ENCODE measurements at places on chromosomes 3 and 15.

DNA sequence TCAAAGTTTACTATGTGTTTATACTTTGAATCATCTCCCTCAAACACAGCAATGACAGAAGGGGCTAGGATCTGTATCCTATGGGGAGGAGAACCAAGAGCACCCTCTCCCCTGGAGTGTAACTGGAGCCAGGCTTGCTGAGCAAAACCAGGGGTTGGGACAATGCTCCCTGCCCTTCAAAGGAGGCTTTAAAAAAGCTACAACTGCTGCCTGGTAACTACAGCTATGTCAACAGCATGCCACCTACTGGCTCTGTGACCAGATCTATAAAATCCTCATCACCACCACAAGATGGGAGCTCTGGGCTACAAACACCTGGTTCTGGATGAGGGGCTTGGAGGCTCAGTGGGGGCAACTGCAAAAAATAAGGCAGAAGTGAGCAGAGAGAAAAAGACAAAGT, 61.9 kb downstream of the ANO10 start:
- DNase-seq = no peak

- DNase-seq = no peak
Observed at GRCh38 chr3:121111914-121112612, 204.1 kb downstream of the STXBP5L start.

DNA sequence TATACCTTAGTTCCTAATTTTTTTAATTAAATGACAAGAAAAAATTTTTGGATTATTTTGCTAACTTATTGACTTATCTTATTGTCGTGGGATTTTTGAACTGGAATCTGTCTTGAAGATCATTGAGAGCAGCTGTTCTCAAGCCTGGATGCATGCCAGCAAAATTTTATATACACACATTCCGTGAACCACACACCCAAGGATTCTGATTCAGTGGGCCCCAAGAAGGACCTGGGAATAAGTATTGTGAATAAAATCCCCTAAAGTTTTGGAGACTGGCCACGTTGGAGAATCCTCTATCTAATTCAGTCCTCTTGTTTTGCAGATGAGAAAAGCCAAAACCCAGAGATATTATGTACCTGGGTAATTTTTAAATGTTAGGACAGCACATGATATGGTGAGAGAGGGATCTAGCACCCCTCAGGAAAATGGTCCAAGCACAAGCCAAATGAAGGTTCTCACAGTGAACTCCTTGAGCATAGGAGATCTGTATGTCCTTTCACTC, 55.2 kb downstream of the UNC13C start:
- no peak for DNase-seq

- no peak for DNase-seq
Observed at GRCh38 chr15:49085696-49086459, 39.6 kb upstream of the SECISBP2L start.

GRCh38 chr3:99781761-99782160, 35.9 kb upstream of the CMSS1 start:
- DNase-seq = no peak

- no peak for DNase-seq
Observed at GRCh38 chr3:49244581-49245205, 32.3 kb downstream of the C3orf62 start.

GRCh38 chr15:79075256-79075655, 15.3 kb downstream of the RASGRF1 start:
- no peak for DNase-seq

- no peak for DNase-seq
Observed at GRCh38 chr15:43440721-43441281, 52.2 kb downstream of the TP53BP1 start.

DNA sequence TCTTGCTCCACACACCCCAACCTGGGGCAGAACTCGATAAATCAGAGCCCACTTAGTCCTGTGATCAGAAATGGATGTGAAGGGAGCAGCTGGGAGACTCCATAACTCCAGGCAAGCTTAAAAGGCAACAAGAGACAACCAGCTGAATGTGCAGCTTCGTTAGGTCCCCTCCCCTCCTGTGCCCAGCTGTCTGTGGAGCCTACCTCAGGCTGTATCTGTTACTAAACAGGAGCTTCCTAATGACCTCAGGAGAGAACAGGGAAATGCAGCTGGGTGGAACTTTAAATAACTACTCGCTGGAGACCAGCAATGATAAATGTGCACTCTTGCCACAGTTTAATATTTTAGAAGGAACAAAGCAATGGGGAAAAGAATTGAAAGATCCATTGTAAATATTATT, 25.9 kb downstream of the SLC9A9 start:
- no peak for DNase-seq

DNA sequence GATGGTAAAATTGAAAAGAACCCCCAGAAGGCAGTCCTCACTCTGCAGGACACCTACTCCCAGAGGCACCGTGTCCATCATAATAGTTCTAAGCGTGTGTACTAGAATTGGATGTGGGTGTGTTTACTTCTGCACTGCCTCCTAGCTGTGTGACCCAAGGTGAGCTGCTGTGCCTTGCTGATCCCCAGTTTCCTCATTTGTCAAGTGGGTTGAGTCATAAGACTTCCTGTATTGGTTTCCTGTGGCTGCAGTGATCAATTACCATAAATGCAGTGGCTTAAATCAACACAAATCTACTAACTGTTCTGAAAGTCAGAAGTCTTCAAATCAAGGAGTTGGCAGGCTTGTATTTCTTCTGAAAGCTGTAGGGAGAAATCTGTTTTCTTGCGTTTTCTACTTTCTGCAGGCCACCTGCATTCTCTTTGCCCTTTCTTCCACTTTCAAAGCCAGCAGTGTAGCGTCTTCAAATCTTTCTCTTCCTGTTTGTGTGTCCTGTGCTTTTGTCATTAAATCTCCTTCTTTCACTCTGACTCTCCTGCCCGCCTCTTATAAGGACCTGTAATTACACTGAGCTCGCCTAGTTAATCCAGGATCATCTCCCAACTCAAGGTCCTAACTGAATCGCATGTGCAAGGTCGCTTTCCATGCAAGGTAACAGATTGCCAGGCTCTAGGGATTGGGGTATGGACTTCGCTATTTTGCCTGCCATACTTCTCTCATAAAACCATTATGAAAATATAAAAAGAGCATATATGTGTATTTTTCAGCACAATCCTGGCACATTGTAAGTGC, 59.0 kb downstream of the RORA start:
- no peak for DNase-seq

DNA sequence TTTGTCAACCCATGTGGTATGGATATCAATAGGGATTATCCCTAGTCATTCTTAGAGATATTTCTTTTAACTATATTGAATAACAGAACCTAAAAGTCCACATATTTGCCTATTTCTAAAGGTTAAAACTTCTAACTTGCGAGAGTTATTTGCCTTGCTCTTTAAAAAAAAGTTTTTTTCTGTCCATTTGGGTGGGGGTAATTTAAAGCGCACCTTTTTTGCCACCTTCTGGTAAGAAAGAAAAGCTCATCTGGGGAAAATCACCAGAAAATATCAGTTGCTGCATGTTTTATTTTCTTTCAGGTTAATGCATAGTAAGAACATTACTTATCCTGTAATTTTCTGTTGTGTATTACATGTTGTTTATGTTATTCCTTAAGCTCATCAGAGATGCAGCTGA, 242.0 kb upstream of the GOLGA6L4 start:
- DNase-seq = no peak

GRCh38 chr3:180280555-180280954, 243.8 kb upstream of the PEX5L start:
- DNase-seq = no peak

DNA sequence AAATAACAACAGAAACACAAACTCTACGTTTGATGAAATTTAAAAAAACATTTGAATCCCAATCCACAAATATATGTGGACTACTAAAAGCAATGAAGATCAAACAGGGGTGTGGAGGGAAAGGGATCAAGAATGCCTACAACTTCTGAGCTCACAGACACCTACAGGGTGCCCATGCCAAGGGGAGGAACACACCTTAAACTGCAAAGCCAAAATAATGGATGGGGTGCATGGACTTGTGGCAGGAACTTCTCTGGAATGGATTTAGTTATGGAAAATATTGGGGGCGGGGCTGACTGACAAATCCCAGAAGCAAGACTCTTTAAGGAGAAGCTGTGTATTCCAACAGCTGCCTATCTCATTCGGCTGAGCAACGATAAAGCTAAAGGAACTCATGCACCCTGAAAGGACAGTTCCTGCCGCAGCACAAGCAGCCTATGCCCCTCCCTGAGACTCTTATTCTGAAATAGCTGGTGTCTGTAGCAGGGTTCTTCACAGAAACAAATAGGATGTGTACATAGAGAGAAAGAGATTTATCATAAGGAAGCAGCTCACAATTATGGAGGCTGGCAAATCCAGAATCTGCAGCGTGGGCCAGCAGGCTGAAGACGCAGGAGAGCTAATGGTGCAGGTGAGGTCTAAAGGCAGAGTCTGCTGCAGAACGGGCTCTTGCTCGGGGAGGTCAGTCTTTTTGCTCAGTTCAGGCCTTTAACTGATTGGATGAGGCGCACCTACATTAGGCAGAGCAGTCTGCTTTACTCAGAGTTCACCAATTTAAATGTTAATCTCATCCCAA, 24.5 kb upstream of the PLA2G4D start:
- DNase-seq = no peak

DNA sequence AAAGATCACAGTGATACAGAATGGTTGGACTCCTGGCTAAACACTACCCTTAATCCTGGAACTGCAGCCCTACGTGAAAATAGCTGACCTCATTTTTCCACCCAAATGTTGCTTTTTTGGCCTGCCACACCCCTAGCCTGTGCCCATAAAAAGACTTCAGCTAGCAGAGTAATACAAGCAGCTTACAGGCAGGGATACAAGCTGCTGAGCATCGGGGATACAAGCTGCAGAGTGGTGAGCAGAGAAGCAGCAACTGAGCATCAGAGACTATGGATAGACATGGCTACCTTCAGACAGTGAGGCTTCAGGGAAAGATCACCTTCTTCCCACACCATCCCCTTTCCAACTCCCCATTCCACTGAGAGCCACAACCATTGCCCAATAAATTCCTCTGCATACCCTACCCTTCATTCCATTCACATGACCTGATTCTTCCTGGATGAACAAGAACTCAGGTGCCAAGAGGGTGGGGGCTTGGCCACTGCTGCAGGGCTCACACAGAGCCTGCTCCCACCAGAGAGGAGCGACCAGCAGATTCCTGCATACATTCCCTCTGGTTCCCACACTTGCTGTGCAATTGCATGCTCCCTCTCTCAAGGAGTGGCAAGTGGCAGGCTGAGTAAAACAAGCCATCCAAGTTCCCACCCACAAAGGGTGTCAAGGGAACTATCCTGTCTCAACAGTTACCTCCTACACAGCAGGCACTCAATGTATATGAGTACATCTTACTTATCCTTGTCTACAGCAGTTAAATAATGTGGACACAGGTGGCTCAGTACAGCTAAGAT, 217.5 kb downstream of the ALCAM start:
- no peak for DNase-seq

DNA sequence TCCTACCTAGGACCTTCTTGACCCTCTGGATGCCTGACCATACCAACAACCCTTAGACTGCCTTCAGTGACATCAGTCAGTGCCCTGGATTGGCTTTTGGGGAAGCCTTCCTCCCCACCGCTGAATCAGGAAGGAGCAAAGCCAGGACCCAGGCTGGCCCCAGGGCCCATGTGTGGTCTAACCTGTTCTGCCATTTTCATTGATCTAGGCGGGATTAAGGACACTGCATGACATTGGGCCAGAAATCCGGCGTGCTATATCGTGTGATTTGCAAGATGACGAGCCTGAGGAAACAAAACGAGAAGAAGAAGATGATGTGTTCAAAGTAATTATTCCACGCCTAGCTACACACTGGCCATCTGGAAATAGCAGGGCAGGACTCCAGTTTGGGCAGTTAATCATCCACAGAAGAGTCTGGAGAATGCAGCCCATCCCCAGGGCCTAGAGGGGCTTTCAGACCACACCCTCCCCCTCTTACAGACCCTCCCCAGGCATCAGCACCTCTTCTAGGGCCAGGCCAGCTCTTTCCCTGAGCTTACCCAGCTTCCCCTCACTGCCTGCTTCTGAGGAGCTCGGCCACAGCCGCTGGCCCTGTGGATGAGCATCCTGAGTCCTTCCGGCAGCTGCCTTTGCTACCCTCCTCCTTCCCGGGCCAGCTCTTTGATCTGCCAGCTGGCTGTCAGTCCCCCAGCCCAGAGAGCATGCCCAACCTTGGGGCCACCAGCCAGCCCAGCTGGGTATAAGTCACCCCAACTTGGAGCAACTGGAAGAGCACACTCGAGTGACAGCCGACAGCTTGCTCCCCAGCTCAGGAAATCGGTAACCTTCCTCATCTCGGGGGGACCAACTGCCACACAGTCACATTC, 45.9 kb downstream of the CHDH start:
- no peak for DNase-seq

DNA sequence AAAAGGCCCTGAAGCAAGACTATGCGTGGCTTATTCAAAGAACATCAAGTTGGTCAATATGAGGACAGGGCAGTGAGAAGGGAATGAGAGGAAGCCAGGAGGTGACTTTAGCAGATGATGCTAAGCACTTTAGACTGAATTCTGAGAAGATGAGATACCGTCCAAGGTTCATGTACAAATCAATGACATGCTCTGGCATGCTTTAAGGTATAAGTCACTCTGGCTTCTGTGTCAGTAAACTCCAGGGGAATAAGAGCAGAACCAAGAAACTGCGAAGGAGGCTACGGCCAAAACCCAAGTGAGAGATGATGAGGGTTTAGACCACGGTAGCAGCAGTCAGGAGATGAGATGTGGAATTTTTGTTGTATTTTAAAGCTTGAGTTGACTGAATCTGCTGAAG, 8.9 kb upstream of the CCDC50 start:
- DNase-seq = no peak

DNA sequence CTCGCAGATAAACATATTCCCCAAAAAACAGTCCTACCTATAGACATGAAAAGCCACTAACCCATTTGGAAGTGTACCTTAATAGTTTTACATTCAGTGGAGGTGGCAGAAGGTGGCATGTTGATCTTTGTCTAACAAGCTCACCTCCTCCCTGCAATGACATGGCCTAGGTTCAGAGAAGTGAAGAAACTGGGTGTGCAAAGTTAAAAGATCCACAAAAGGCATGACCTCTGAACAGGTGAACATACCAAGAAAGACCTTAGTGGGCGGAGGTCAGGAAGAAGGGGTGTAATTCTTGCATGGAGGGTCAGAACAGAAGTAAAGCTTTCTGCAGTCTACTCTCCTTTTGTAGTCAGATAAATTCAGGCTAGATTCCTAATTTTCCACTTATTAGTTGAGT, 822 bp downstream of the MRPL3 start:
- no peak for DNase-seq
